Thymus (tissue), 14 donors: ENCODE measurements at places on chromosomes 6 and 20. TPM values are rescaled to one million over a fixed set of nuclear protein-coding genes. Genes with fewer than 3 reads are reported as not detected.

GRCh38 chr20:10649080-10649796 lies 24.6 kb downstream of the JAG1 start:
- no peak for DNase-seq

DNA sequence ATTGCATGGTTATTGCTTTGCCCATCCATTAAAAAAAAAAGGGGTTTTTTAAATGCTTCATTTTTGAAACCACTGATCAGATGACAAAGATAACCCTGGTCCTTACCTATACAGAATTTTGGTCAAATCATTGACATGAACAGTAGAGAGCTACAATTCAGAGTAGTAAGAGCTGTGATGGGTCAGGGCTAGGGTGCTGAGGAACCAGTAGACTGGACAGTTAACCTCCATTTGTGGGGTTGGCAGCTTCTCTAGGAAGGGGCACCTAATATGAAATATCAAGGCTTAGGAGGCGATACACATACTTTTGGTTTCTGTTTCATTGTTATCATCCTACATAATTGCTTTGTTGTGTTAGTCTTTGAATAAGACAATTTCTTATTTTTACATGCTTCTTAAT lies 55.1 kb downstream of the ORC3 start:
- no peak for DNase-seq

DNA sequence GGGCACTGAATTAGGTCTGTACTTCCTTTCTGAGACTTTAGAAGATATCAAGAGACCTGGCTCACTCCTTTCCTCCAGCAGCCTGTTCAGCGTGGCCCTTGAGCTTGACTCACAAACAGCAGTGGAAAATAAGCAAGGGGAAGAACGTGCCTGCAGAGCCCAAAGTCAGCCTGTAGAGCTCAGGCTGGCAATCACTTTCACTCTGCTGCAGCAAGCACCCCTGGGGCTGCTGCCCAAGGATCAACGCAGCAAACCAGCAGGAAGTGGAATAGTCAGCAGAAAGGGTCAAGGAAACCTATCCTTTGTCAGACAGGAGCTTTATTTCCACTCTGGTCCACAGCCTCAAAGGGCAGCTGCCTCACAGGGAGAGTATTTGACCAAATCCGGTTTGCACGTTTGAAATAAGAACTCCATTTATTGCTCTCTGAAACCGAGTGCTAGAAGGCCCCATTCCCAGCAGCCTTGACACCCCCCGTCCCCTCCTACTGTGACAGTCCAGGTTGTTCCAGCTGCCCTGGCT lies 77.4 kb downstream of the PRDM1 start:
- no peak for DNase-seq

DNA sequence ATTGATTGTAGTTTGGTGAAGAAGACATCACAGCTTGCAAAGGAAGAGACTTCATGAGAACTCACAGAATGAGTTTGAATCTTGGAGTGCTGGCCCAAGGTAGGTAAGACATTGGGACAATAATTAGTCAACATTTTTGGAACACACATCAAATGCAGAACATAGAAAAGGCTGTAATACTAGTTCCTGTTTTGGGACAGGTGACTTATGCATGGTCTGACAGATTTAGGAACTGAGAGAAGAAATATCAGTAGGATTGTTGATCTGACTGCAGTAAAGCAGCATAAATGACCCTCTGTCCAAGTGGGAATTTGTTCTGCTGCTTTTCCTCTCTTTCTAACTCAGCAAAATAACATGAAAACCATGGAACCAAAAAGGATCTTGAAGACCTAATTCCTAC lies 102.3 kb upstream of the MAP3K7 start:
- no peak for DNase-seq

- no peak for DNase-seq
These were observed 32.1 kb downstream of the CEP250 start for GRCh38 chr20:35487479-35487878.

DNA sequence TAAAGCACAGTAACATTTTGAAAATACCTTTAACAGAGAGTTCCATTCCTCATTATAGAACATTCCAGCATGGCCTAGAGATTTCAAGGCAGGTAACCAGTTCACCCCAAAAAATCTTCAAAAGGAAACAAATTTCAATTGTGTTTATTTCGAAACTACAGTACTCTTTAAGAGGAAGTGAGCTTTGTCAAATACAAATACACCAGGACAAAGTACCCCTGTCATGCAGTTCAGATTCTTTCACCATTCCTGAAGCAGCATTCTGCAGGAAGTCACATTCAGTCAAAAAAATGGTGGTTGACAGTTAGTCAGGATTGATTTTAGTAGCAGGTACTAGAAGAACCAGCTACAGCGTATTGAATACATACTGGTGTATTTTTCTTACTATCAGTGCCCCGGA lies 89.6 kb upstream of the RIN2 start:
- no peak for DNase-seq

GRCh38 chr20:62045118-62045517 lies 20.6 kb downstream of the TAF4 start:
- no peak for DNase-seq

DNA sequence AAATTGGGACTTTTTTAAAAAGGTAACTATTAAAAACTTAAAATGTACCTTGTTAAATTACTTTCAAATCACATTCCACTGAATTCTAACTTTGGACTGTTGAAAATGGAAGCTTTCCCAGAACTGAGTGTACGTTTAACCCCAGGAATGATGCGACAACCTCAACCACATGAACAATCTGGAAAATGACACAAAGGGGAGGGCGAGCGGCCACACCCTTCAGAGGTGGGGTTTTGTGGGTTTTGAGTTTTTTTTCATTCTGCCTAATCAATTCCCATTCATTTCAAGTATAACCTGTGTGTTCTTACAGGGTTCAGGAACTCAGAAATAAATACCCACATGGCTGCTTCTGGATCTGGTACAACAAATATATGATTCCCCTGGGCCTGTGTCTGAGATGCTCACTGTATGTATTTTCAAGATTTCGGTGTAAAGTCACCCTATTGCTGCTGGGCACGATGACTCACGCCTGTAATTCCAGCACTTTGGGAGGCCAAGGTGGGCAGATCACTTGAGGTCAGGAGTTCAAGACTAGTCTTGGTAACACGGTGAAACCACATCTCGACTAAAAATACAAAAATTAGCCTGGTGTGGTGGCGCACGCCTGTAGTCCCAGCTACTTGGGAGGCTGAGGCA lies 21.6 kb downstream of the CNKSR3 start:
- no peak for DNase-seq

DNA sequence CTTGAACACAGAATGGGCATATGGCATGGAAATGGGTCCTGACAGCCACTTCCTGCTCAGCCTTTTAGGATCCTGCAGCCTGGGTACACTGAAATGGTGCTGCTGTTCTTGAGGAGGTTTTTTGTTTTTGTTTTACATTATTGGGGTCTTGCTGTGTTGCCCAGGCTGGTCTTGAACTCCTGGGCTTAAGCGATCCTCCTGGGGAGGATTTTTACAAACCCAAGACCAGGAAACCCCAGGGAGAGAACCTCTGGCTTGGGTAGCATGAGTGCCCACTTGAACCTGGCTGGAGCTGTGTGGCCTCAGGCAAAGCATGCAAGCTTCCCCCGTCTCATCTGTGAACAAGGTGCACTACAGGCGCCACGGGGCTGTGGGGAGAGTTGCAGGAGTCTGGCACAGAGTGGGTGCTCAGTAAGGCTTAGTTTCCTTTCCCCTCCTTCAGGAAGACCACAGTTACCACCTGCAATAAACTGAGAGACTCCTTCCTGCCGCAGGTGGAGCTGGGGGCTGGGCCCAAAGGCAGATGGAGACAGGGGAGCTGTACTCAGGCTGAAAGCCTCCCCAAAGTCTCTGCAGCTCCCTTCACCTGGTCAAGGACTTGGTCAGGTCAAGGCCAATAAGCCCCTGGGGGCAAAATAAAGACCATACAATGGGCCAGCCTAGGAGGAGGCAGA lies 1.8 kb downstream of the SLA2 start:
- peak; percentile 77 for DNase-seq

KCNG1 gene
- polyA plus RNA-seq = 0.71 TPM

CLPSL2 gene
- polyA plus RNA-seq = 0.09 TPM

HLA-F gene
- polyA plus RNA-seq = 530 TPM
